HL-60 (cell line): ENCODE measurements at places on chromosomes 3 and 15.

DNA sequence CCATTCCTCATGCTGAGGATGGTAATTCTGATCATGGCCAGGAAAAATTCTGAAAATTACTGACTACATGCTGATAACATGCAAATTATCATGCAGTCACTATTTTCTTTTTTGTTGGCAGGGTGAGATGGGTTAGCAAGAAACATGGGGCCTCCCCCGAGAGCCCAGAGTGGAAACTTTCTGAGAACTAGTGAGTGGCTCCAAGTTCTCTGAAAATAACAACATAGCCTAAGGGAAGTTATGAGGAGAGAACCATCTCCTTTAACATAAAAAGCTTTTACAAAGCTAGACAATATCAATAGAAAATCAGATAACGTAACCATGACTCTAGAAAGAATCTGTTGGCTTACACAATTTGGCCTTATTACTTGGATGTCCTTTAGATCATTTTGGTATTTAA, 254.2 kb downstream of the PLOD2 start:
- DNase-seq: no peak

- DNase-seq: no peak
These were observed 38.7 kb downstream of the CHSY1 start for GRCh38 chr15:101213147-101213546.

DNA sequence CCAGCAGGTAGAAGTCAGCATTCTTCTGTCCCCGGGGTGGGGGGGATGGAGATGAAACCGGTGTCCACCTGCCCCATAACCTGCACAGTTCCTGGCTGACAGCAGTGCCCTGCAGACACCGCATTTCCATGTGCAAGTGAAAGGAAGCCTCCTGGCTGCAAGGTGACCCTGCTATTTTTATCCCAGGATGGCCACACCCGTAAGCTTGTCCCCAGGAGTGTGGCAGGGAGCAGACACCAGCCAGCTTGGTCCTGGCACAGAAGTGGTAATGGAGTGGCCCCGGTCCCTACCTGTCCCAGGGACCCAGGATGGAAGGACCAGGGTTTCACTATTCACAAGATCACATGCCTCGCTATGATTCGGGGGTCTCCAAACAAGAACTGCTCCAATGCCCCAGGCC, 85.3 kb upstream of the RPL32 start:
- DNase-seq: no peak

DNA sequence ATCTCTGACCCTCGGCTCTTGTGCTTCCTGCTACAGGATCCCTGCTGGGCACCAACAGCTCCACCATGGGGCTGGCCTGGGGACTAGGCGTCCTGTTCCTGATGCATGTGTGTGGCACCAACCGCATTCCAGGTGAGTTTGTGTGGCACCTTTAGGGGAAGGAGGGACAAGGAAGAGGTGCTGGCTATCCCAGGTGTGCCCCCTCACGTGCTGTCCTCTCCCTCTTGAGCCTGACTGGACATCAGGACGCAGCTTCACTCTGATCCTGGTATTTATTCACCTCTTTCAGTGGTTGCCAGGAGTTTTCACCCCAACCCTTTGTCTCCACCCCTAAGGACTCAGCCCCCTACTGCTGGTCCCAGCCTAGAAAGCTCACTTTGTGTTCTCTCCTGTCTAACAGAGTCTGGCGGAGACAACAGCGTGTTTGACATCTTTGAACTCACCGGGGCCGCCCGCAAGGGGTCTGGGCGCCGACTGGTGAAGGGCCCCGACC, 960 bp downstream of the THBS1 start:
- DNase-seq: peak; percentile 46

DNA sequence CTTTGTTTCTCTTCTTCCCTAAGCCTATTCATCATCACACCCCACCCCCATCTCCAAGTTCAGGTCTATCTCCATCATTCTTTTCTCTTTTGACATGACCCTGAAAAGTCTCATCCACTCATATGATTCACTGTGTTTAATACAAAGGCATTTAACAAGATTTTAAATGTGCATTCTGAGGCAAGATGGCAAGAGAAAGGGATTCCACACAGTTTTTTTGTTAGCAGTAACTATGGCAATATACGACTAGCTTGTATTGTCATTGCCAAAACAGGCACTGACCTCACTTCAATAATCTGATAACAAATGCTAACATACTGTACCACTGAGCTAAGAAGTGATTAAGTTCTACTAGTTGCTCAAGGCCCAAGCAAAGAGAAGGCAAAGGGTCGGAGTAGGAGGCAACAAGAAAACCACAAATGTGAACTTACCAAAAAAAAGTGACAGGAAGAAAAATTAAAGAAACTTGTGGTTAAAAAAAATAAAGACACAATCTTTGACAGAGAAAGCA, 53.2 kb downstream of the FBN1 start:
- DNase-seq: no peak

DNA sequence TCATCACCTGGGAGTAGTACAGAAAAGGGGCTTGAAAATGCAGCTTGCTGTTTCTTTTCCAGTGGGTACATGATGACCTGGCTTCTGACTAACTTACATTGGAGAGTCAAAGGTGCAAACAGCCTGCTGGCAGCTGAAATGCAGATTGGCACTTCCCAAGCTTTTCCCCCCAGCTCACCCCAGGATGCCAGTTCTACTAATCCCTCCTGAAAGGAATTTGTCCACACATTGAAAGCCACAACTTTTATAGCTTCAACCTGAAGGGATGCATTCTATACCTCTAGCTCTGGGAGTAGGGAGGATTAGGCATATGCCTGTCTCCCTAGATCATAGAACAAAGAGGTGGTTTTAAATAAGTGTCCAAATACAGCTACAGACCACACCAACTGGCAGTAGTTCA, 281.7 kb downstream of the EFHB start:
- DNase-seq: no peak

DNA sequence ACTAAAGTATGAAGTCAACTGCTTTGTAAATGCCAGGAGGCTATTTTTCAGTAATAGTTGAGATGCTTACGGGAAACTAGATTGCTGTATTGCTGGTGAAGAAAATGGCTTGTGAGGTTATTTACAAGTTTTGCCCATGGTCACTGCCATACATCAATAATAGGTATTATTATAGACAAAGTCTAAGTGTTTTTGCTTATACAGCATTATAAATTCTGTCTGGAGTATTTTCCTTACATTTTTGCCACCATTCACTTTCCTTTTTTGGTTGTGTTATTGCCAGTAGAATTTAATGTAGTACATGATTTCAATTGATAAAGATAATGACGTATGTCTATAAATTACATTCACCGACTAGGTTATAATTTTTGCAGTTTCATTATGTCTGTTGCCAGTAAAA, 114.2 kb downstream of the CDIN1 start:
- no peak for DNase-seq

DNA sequence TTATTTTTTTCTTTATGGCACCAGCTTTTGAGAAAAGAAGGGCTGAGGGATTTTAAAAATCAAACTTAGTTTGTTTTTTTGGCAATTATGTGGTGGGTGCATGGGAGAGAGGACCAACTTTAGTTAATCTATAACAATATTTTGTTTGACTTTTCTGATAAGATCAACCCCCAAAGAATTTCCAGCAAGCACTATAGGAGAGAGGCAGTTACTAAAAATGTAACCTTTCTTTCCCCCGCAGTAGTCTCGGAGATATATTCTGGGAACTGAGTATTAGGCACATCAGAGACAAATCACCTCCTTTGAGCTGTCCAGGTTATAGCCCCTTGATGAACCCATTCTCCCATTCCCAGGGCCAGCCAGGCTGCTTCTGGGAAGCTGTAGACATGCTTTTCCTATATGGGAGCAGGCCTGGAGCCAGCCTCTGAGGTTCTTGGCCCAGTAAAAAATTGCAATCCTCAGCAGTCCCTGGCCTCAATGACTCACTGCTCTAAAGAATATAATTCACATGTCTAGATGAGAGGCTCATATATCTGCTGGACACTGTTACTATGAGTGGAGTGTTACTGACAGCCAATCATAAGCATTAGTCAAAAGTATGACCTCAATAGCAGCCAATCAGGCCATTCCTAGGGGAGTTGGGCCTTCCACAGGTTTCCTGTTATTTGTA, 138.3 kb upstream of the AGBL1 start:
- DNase-seq: no peak

DNA sequence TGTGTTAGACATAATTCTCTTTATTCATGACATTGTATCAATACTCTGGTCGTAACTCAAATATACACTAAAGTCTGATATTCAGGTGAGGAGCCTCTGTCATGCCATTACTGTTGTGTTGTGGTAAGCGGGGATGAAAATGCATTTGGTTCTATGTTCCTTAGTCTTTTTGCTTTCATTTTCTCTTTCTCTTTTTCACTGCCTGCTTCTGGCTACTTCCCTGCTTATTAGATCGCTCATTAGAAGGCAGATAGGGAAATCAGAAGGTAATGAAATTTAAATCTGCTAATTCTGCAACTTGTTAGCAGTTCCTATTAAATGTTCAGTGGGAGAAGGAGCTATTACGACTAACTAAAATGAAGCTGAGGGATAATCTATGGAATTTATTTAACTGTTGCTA, 345.0 kb downstream of the GRM7 start:
- no peak for DNase-seq

- DNase-seq: no peak
These were observed 54.7 kb downstream of the ADAM10 start for GRCh38 chr15:58694641-58695398.

DNA sequence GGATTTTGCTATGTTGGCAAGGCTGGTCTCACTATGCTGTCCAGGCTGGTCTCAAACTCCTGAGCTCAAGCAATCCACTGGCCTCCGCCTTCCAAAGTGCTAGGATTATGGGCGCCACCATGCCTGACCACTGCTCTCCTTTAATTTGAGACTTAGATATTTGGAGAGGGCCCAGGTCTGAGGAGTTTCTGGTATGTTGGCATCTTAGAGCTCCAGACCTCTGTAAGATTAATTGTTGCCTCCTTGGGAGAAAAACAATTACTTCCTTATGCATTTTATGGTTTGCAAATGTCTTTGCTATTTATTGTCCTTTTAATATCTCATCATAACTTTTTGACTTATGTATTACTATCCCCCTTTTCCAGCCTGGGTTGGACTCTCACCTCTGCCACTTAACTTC, 2.9 kb downstream of the ZNF774 start:
- DNase-seq: no peak

GRCh38 chr15:83304861-83305703, 20.6 kb upstream of the BNC1 start:
- no peak for DNase-seq

DNA sequence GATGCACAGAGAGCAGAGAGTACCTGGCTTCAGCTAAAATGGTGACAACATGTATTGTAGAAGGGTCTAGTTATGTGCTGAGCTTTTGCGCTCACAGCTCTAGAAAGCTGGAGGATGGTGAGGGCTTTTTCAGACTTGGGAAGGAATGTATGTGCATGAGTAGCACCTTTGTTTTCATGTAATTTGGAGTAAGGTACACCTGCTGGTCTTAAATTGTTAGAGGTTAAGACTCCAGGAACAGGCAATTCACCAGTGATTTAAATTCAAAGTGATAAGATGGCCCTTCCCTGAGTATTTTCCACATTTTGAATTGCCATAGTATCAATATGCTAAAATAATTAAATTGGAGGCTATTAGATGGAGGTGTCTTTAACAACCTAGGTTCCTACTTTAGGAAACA, 436.4 kb upstream of the GOLIM4 start:
- DNase-seq: no peak

- no peak for DNase-seq
These were observed 15.5 kb downstream of the ZIC4 start for GRCh38 chr3:147390589-147391569.

GRCh38 chr15:82113106-82113715, 67.4 kb upstream of the MEX3B start:
- no peak for DNase-seq

DNA sequence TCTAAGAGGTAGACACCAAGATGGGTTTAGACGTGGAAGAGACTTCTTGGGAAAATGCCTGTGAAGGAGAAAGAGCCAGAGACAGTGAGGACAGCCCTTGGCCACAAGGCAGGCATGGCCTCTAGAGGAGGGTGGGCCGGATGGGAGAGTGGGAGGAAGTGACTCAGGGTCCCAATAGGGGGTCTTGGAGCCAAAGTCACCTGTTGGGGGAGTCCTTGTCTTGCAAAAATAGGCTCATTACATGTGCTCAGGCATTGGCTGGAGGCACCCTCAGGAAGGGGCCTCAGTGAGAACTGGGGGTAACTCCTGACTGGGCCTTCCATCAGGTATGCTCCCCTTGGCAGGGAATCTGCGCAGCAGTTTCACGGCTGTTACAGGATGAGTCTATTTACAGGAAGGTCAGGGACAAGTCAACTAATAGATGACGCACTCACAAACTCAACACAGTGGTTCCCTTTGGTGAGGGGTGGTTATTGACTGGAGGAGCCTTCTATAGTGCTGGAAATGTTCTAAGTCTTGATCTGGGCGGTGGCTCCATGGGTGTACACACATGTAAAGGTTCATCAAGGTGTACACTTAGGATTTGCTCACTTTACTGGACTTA, 259.6 kb downstream of the XXYLT1 start:
- no peak for DNase-seq

- no peak for DNase-seq
These were observed 54.1 kb upstream of the FURIN start for GRCh38 chr15:90814191-90814821.

DNA sequence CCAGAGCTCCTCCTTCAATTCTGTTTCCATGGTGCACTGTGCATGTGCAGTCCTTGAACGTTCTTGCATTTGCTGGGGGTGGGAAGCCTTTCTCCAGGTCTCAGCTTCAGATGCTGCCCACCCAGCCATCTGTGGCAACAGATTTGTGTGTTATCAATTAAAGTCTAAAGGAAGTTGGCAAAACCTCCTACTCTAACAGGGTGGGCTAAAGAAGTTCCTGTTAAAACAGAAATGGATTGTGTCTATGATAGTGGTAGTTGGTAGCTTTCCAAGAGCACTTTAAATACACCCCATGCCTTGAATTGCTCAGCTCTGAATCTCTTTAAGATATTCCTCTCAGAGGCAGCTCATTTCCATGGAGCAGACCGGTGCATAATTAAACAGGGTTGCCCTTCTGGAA, 488.0 kb upstream of the SUCLG2 start:
- no peak for DNase-seq

- DNase-seq: no peak
These were observed 5.1 kb downstream of the HESX1 start for GRCh38 chr3:57194641-57195040.

- no peak for DNase-seq
These were observed 43.1 kb upstream of the ARL6 start for GRCh38 chr3:97721446-97721845.

- no peak for DNase-seq
These were observed 26.5 kb downstream of the CD86 start for GRCh38 chr3:122081543-122082247.

- no peak for DNase-seq
These were observed 301.4 kb upstream of the DNAJC19 start for GRCh38 chr3:181290941-181291340.

GRCh38 chr3:126152458-126152857, 27.9 kb downstream of the ALDH1L1 start:
- no peak for DNase-seq

DNA sequence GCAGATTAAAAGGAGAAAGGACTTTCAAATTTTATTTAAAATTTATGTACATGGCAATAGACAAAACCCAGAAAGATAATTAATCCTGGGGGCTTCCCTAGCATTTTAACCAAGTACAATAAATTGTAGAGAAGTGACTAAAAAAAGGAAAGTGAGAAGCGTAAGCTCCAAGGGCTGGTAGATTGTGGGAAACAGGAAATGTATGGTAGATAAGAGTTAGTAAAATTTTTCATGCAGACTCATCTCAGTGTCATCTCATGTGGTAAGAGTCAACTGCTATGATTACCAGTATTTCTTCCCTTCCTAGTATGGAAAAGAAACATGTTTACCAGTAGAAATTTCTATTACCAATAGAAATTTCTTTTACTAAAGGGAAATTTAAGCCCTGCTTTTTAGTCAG, 464.3 kb upstream of the AGTR1 start:
- no peak for DNase-seq

- no peak for DNase-seq
These were observed 57.5 kb upstream of the PRR23E start for GRCh38 chr3:127135241-127136023.
